Right hindlimb (tissue), 1 donor: ENCODE measurements at places on chromosomes 16 and 17.

GRCh38 chr16:26930786-26931581, 135.7 kb upstream of the C16orf82 start:
- no peak for DNase-seq

DNA sequence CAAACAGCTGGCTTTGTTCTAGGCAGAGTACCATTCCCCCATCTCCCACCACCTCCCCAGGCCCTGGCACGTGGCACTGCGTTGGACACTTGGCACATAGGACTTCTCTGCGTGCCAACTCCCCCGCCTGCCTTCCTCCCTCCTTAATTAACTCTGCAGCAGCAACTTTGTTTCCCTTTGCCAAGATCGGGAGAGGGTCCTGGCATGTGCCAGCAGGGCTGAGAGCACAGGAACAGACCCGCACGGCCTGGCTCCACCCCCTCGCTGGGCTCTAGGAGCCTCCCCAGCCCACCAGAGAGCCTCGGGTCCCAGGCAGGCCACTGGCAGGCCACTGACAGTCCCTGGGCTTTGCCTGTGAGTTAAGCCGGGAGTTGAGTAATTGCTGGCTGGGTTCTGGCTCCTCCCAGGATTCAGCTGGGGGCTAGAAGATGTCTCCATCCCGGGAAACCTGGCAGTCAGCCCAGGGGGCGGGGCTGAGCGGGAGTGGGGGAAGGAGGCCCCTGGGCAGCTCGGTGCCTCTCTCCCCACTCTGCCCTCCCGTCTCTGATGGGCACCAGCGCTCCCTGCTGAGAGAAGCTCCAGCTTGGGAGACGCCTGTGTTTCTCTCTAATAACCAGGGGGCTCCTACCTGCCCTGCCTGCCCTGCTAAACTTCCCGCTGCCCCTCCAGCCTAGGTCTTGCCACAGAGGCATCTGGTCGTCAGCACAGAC, 224.0 kb upstream of the TNRC6C start:
- DNase-seq = peak; percentile 94

DNA sequence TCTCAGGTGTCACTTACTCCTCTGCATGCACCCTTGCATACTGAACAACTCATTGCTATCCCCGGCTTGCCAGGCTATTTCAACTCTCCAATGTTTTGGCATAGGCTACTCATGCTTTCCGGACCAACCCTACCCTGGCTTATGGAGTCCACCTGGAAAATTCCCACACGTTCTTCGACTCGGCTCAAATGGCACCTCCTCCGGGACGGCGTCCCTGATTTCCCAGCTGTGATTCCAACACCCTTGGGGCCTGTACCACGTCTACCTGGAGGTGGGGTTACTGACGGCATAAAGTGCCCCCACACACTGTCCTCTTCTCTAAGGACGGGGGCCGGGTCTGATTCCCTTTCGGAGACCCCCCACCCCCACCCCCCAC, 498 bp downstream of the SMYD4 start:
- DNase-seq = no peak

DNA sequence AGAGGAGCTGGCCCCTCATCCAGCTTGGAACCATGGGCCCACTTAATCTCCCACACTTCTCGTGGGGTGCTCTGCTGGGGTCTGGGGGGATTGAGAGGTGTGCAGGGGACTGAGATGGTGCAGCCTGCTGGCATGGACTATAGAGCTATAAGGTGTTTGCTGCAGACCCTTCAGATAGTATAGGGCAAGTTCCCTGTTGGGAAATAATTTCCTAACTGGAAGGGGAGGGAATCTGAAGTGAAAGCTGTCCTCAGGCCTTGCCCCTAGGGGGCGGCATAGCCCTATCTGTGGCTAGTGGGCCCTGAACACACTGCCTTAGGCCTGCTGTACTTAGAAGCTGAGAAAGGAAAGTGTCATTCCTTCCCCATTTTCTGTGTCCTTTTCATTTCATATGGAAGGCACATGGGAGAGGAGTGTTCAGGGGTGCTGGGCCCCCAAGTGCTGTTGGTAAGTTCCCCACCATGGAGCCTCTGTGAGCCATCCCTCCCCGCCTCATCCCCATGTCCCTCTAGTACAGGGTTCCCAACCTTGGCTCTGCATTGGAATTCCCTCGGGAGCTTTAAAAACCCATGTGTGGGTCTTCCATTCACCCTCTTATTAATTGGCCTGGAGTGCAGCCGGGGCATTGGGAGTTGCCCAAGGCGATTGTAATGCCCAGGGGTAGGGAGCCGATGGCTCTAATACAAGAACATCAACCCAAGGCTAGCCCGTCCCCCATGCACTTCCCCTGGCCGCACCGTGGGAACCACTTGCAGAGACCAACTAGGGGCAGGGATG, 19.7 kb downstream of the GOSR2 start:
- peak; percentile 63 for DNase-seq

DNA sequence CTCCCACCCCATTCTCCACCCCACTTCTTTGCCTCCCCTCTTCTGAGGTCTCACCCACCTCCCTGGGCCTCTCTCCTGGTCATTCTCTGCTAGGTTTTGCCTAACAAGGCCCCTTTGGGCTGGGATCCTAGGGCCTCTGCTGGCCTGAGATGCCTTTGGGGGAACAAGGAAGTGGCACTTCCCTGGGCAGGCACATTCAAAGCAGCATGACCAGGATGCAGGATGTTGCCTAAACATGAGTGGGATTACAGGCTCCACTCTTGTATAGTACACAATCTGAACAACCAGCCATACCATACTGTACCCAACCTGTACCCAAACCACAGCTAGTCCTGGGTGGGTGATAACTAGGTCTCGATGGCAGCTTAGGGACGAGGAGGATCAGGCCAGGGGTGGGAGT, 9.0 kb downstream of the GALK1 start:
- DNase-seq = no peak

DNA sequence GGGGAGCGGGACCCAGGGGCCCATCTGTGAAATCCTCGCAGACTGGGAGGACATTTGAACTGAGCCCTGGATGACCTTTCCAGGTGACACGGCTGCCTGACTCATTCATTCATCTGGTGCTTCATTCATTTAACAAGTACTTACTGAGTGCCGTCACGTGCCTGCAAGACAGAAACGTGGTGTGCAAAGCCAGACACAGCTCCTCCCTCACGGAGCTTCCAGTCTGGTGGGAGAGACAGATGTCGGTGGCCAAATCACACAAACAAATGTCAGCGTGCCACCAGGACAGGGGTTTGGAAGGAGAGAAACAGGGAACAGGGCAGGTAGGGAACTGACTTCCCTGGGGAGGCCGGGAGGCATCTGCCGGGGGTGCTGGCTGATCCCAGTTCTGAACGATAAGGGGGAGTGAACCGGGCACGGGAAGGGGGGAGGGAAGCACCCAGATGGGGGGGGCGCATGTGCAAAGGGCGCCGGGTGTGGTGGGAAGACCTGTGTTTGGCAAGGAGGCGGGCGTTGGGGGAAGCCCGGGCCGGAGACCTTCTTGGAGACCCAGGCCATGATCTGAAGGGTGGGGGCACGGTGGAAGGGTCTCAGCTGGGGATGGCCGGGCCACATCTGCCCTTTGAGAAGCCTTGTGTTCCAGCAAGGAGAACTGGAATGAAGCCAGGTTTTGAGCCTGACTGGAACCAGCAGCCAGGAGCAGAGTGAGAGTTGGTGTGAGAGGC, 93.6 kb upstream of the CIBAR2 start:
- DNase-seq = peak; percentile 50

GRCh38 chr16:62256406-62256805, 220.2 kb upstream of the CDH8 start:
- no peak for DNase-seq

GRCh38 chr16:30637944-30638343, 12.8 kb upstream of the PRR14 start:
- DNase-seq = no peak

DNA sequence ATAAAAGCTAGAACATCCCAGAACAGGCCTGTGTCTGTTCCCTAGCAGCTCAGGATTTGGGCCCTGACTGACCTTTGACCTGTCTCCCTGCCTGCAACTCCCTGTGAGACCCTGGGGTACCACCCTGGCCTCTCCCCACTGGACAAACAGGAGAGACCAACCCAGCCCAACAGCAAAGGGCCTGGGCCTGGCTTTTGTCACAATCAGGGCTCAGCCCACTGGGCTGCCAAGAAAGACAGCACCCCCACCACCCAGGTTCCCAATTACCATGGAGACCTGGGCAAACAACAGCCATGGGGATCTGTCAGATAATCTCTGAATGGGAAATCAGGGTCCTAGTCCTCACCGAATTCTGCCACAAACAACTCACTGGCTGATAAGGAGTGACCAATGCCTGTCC, 11.1 kb downstream of the PLLP start:
- DNase-seq = no peak

DNA sequence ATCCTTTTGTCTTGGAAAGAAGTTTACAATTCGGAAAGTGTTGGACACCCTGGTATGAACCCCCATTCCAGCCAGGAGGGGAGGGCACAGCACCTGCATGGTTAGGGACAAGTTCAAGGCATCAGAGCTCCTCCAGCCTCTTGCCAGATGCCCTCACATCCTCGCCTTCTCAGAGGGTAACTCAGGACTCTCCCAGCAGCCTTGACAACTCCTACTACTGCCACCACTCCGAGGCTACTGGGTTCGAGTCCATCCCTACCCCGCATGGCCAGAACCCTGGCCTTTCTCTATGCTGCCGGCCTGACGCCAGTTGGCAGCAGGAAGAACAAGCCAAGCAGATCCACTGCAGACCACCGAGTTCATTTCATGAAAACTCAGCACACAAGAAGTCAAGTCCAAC, 34.1 kb downstream of the AXIN2 start:
- DNase-seq = no peak

- peak; percentile 83 for DNase-seq
Measured at GRCh38 chr17:10171122-10171571, 27.3 kb downstream of the GAS7 start.

DNA sequence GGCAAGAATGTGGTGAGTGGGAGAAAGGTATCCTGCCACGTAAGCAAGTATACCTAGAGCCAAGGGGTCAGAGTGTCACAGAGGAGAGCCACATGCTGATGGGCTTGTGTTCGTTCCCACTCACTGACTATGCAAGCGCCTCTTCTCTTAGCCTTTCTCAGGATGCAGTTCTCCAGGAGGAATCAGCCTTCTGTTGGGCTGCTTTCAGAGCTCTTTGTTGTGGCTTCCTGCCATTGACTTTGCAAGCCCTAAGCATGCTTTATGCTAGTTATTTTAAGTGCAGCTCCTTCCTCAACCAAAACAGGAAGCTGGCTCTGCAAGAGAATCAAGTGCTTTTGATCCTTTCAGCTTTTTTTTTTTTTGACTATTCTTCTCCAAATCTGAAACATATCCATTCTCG, 66.6 kb downstream of the SIAH1 start:
- DNase-seq = no peak

DNA sequence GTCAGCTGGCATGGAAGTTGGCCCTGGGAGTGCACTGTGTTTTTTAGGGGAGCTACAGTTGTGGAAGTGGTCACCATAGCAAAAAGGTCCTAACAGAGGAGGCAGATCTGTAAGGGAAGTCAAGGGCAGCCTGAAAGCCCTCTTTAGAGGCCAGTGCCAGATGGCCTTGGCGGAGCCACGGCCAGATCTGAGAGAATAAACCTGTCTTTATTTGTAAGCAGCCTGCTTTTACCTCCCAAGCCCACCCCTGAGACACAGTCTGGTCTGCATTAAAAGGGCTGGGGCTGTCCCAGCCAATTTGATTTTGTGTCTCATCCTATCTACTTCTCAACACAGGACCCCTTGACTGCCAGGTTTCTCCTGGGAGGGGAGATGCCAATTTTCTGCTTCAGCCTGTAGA, 51.0 kb upstream of the NOL11 start:
- no peak for DNase-seq

DNA sequence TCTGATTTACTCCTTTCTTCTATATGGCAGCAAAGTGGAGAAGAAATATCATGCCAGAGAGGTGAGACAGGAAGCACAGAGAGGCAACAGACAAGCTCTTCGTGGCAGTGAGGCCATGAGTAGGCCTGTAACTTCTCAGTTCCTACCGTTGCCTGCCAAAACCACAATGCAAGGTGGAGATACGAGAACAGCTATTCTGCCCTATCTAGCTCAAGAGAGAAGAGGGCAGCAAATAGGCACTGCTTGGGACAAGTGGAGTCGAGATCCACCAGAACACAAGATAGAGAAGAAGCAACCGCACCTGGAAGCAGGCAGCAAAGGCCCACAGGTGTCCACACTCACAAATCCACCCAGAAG, 24.8 kb downstream of the RANBP10 start:
- no peak for DNase-seq

DNA sequence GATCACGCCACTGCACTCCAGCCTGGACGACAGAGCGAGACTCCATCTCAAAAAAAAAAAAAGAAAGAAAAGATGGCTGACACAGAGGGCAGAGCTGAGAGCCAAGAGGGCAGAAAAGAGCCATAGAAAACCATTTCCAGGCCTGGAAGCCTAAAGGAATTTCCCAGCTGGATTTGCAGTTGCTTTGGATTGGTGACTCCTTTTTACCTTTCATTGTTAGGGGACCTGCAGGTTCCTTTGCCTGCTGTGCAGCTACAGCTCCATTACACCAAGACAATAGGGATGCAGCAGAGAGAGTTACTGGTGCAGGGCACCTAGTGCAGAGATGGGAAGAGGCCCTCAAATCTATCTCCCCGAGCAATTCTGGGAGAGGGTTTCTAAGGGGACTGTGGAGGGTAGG, 18.4 kb downstream of the ZNF668 start:
- no peak for DNase-seq

DNA sequence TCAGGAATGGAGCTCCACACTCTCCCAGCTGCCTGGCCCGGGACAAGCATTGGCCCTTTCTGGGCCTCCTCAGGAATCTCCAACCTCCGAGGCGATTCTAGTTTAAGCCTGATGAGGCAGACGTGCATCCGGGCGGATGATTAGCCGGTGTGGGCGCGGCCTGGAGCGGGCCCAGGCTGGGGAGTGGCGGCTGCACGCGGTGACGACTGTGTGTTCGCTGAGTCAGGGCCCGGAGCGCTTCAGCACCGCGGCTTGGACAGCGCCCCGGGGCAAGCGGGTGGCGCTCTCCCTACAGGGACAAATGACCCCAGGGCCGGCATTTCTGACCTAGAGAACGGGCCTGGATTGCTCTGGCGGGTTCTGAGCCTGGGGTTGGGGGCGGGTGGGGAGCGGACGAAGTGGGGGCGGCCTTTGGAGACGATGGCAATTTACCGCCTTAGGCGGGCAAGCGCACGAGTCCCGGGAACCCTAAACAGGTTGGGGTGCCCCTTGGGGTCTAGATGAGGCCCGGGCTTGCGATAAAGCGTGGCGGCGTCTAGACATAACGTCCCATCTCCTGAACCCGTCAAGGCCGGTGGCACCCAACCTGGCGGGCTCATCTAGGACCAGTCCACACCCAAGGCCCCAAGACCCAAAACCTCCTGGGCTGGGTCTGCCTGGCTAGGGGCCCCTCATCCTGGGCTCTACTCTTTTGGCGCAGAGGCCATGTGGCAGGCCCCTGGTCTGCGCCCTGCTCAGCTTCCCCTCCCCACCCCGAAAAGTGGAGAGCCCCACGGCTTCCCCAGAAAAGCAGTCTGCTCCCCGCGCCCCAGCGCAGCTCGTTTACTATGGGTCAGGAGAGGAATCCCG, 22.3 kb upstream of the ZNHIT3 start:
- DNase-seq = peak; percentile 85
